Activated CD8-positive, alpha-beta memory T cell treated with anti-CD3 and anti-CD28 coated beads, Interleukin-2, amount 50 U/mL, for 48 hours (primary cell): ENCODE measurements at places on chromosomes 5 and 9.
A peak's percentile ranks its signal among the peaks of the same experiment; 100 is the strongest.

- DNase-seq = peak; percentile 36
Observed at GRCh38 chr5:573976-574375, 38.2 kb upstream of the CEP72 start.

DNA sequence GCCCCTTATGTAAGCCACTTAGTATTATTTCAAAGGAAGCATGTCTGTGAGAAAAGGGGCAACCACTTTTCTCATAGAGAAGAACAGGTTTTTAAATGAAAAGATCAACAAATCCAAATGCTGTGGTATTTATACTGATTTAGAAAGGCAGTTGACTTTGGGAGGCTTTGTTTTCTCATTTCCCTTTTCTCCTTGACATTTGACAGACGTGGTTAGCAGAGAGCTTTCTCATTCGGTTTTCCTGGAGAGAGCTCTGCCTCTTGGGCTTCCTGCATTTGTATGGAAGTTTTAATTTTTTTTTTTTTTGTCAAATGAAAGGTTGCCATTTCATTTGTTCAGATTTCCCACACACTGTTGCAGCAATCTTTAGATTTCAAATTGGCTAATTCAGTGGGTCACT is 62.5 kb downstream of the EXOSC2 start:
- DNase-seq = no peak

DNA sequence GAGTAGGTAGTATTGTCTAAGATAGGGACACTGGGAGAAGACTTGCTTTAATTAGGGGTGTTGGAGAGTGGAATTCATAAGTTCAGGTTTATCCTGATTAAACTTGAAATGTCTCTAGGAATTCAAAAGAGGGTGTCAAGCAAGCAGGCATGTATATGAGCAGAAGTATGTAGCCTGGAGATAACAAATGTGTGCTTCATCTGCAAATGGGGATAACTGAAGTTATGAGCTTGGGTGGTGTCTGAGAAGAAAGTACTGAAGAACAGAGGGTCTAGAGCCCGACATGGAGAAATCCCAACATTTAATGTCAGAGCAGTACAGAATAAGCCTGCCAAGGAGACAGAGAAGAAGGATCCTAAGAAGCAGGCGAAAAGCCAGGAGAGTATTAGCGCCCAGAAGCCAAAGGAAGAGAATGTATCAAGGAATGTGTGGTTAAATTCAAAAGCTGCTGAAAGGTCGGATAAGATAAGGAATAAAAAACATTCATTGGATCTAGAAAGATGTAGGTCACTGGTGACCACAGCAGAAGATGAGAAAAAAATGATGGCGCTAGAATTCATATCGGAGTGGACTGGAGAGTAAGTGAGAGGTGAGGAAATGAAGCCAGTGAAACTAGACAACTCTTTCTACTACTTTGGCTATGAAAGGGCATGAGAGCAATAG is 401.5 kb upstream of the PIK3R1 start:
- DNase-seq = no peak

DNA sequence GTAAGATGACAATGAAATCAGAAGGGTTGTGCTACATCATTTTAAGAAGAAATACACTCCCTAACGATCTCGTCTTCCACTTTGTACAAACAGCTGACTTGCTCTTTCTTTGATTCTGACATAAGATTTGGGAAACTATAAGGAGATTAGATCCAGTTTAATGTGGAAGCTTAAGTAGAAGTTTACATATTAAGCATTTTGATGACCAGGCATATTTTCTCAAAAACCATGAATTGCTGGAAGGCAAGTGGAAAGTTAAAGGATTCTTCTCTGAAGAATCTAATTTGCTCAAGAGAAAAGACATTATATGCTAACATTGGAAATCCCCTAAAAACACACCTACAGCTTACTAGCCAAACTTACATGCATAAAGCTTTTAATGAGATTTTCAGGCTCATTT is 531.9 kb upstream of the PTPRD start:
- no peak for DNase-seq
